ENCODE measurements at places on chromosomes 4 and X. TPM values are rescaled to one million over a fixed set of nuclear protein-coding genes. Genes with fewer than 3 reads are reported as not detected.

LRIT3 gene
- total RNA-seq, result 0.24 TPM

CABS1 gene
- total RNA-seq, result not detected

PQBP1 gene
- total RNA-seq, result 59.7 TPM

MAGEB2 gene
- not detected for total RNA-seq

HDAC8 gene
- 29.4 TPM for total RNA-seq

TBC1D8B gene
- 6.7 TPM for total RNA-seq

CFAP99 gene
- total RNA-seq, result not detected

SSX2B gene
- total RNA-seq, result not detected

Measured in omental fat pad (tissue), 4 donors.